ENCODE measurements at places on chromosomes 7 and 10. TPM values are rescaled to one million over a fixed set of nuclear protein-coding genes. Genes with fewer than 3 reads are reported as not detected.

DNA sequence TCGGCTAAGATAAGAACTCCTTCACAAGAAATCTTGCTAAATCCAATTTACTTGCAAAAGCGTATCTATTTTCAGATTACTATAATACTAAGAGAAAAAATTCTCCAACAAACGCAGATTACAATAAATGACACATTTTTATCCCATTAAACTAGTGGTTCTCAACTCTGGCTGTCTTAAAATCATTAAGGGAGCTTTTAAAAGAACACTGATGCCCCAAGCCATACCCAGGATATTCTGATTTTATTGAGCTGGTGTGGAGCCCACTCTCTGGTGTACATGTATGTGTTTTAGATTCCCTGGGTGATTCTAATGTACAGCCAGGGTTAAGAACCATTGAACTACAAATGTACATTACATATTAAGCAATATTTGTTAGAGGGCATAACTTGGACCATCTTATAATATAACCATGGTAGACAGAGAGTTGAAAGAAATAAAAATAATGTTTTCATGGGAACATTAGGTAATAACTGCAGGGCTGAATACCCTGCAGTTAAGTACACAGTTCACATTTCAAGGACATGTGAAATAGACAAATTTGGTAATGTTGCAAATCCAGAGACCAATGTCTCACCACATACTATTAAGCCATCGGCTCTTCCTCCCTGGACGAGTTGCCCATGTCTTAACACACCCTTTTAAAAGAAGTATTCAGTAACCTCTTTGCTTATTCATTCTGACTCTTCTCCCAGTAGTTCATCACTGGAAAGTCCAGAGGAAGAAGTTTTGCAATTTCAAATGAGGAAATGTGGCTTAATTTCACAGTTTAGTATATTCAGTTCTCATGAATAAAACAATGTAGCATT is 6.2 kb downstream of the GSAP start:
- no peak for DNase-seq

OPN4 gene
- total RNA-seq, result not detected

CLCN1 gene
- 0.29 TPM for total RNA-seq

DNA sequence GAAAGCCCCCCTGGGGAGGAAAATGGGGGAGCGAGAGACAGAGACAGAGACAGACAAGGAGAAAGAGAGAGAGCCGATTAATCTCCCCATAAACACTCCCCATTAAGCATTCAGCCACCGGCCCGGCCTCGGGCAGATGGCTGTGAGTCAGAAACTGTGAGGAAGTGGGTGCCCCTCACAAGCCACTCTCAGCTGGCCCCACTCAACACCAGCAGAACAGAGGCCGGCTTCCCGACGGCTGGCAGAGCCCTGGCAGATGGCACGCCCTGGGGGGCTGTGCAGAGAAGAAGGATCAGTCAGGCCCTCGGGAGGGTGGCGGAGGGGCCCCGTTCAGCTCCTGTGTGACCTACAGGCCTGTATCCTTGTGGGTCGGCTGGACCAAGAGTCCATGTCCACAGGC is 41.2 kb downstream of the CAMK2B start:
- no peak for DNase-seq

GRCh38 chr7:151013356-151013732 is 10.9 kb downstream of the ATG9B start:
- no peak for DNase-seq

GRCh38 chr7:3367261-3367660 is 66.2 kb downstream of the SDK1 start:
- DNase-seq, result no peak
